ENCODE measurements at places on chromosomes 2 and 18.

DNA sequence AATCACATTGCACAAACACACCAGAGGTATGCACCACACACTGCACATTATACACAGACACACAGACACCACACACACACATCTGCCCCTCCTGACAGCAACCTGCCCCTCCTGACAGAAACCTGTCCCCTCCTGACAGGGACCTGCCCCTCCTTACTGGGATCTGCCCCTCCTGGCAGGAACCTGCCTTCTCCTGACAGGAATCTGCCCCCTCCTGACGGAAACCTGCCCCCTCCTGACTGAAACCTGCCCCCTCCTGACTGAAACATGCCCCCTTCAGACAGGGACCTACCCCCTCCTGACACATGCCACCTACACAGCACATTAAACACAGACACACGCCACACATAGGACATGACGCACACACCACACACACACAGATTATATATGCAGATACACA, 88.9 kb downstream of the PXDN start:
- DNase-seq = no peak
- no peaks in the 10 kb centered on the region for H3K4me1 ChIP-seq
- H3K36me3 ChIP-seq = no peaks in the 10 kb centered on the region
- H3K27me3 ChIP-seq = peaks cover 22% of the 10 kb centered on the region
- H3K27ac ChIP-seq = no peak overlapping the region
- no peak overlapping the region for H3K4me3 ChIP-seq

- H3K27ac ChIP-seq = no peak overlapping the region
- peaks cover 34% of the 10 kb centered on the region for H3K36me3 ChIP-seq
- no peak overlapping the region for H3K4me3 ChIP-seq
- no peak for DNase-seq
- H3K27me3 ChIP-seq = no peaks in the 10 kb centered on the region
Measured at GRCh38 chr2:219207884-219208740, 1.5 kb downstream of the ZFAND2B start.

DNA sequence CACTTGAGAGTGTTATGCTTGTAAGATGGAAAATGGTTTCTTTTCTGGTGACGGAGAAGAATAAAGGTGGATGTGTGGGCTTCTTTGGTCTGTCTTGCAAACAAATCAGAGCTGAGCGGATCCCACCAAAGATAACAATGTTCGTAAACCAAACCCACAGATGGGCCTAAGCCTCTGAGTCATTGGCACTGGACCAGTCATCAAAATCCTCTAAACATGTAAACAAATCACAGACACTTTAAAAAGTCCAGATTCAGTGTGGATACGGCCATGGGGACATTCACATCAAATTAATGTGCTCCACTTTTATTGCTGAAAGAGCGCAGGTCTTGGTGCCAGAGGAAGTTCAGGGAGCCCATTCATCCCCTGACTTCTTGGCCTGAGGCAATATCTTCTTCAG, 60.5 kb upstream of the TMEM200C start:
- H3K4me1 ChIP-seq = no peaks in the 10 kb centered on the region
- H3K4me3 ChIP-seq = no peak overlapping the region
- H3K27me3 ChIP-seq = no peaks in the 10 kb centered on the region
- no peaks in the 10 kb centered on the region for H3K36me3 ChIP-seq
- H3K27ac ChIP-seq = no peak overlapping the region
- no peak for DNase-seq

GRCh38 chr2:153145470-153145978, 333.0 kb downstream of the RPRM start:
- no peak overlapping the region for H3K27ac ChIP-seq
- no peaks in the 10 kb centered on the region for H3K36me3 ChIP-seq
- no peak for DNase-seq
- no peaks in the 10 kb centered on the region for H3K4me1 ChIP-seq
- H3K27me3 ChIP-seq = no peaks in the 10 kb centered on the region

- H3K27me3 ChIP-seq = no peaks in the 10 kb centered on the region
- no peaks in the 10 kb centered on the region for H3K4me1 ChIP-seq
- H3K4me3 ChIP-seq = no peak overlapping the region
- DNase-seq = no peak
Measured at GRCh38 chr2:229249536-229249935, 21.6 kb downstream of the PID1 start.

- no peaks in the 10 kb centered on the region for H3K27me3 ChIP-seq
- peaks cover 3% of the 10 kb centered on the region for H3K4me1 ChIP-seq
- no peaks in the 10 kb centered on the region for H3K36me3 ChIP-seq
- DNase-seq = no peak
- H3K27ac ChIP-seq = no peak overlapping the region
Measured at GRCh38 chr2:26052740-26053139, 18.9 kb downstream of the RAB10 start.

- H3K4me3 ChIP-seq = no peak overlapping the region
- no peak for DNase-seq
- H3K36me3 ChIP-seq = no peaks in the 10 kb centered on the region
- H3K27ac ChIP-seq = no peak overlapping the region
Measured at GRCh38 chr2:126836761-126837679, 61.7 kb upstream of the TEX51 start.

DNA sequence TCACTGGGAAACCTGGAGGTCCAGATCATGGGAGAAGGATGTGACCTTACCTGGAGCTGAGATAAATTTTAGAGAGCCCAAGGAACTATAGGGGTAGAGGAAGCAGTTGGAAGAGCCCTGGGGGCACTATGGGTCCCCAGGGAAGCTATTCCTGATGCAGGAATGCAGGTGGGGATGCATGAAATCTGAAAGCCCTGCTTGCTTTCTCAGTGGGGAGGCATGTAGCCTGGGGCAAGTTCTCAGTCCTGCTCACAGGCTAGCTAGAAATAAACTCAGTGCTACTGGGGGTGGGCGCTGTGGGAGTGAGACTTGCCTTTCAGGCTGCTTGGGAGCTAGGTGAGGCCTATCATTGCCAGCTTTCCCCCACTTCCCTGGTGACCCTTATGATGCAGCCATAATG, 499.7 kb downstream of the PTH2R start:
- H3K36me3 ChIP-seq = no peaks in the 10 kb centered on the region
- no peak for DNase-seq
- H3K27me3 ChIP-seq = no peaks in the 10 kb centered on the region
- no peak overlapping the region for H3K4me3 ChIP-seq

Measured in DND-41 (cell line).